CD4-positive, alpha-beta T cell treated with Interleukin-21 for 1 hour (primary cell): ENCODE measurements at places on chromosomes 7 and 10.

DNA sequence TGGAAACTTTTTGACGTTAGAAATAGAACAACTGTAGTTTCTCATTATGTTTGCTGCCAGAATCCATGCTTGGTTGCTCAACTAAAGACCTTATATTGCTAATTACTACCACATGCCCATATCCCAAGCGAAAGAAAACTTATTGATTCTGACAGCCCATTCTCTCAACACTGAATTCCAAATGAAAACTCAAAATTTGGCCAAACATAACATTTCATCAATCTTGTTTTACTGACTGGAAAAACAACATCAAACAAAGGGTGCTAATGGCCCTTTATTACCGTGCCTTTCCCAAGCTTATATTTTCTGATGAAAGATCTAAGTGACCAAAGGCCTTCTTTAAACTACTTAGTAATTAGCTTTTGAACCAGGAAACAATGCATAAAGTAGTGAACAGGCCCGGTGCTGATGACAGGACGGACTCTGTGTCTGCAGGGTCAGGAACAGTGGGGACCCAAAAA is 531.8 kb downstream of the KCNMA1 start:
- DNase-seq = no peak

GRCh38 chr10:120477743-120478141 is 20.7 kb downstream of the PLPP4 start:
- no peak for DNase-seq

DNA sequence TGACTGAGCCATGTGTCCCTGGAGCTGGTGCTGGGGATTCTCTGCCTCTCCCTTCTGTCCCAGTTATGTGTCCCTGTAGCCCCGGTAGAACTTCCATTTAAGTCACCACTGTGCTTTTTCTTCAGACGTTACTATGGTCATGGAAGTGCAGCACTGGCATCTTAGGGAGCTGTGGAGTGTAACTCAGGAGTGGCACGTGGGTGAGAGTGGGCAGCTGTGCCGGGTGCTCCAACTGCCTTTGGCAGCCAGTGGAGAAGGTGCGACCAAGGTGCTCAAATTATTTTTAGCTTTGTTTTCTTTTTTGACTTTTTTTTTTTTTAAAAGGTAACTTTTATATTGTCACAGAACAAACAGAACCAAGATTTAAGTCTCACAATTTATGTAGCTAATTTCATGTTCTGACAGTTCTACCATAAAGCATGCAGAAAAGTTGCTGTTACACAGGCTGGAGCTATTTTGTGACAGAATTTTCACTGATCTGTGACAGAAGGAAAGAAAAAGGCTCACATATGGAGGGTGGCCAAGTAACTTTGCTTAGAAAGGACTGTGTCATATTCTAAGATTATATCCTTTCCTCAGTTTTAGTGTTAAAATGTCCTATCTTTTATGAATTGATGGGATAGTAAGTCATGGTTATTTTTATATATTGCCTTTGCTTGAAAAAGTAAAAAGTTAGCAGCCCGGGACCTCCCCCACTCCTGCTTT is 73.9 kb downstream of the SH2D4B start:
- no peak for DNase-seq

- DNase-seq = peak; percentile 4
Observed at GRCh38 chr7:69412331-69413146, 185.7 kb upstream of the AUTS2 start.

DNA sequence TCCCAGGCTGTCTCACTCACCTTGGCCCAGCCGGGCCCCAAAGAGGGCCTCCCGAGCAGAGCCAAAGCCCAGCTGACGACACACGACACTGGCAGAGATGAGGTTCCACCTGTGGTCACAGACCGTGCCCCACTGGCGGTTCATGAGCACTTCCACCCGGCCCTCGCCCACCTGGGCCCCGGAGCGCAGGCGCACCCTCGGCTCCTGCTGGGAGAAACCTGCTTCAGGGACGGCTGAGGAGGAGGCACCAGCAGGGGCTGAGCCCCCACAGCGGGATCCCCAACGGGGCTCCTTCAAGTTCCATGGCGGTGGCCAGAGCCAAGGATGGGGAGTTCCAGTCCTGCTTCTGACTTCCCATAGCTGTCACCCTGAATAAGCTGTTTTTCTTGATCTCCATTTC is 10.0 kb downstream of the LOXL4 start:
- DNase-seq = no peak

- DNase-seq = no peak
Observed at GRCh38 chr7:111803015-111803758, 240.9 kb upstream of the IMMP2L start.

- DNase-seq = no peak
Observed at GRCh38 chr10:50347394-50347802, 96.1 kb upstream of the ASAH2 start.

- DNase-seq = no peak
Observed at GRCh38 chr7:141585592-141586510, 34.6 kb downstream of the AGK start.

DNA sequence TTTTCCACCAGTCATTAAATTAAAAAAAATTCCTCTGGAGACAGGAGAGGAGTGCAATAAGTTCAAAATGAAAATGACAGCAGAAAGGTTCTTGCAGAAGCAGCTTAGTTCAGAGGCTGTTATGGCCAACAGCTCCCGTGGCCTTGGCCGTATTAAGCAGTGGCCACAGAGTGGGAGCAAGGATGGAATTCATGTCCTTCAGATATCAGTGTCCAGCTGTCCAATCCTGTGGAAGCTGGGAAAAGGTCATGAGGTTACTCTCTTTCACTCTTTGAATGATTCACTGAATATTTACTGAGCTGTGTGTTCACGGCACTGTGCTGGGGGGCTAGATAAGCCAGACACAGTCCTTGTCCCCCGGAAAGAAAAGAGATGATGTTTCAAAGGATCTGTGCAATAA is 231.8 kb downstream of the BMPER start:
- no peak for DNase-seq

DNA sequence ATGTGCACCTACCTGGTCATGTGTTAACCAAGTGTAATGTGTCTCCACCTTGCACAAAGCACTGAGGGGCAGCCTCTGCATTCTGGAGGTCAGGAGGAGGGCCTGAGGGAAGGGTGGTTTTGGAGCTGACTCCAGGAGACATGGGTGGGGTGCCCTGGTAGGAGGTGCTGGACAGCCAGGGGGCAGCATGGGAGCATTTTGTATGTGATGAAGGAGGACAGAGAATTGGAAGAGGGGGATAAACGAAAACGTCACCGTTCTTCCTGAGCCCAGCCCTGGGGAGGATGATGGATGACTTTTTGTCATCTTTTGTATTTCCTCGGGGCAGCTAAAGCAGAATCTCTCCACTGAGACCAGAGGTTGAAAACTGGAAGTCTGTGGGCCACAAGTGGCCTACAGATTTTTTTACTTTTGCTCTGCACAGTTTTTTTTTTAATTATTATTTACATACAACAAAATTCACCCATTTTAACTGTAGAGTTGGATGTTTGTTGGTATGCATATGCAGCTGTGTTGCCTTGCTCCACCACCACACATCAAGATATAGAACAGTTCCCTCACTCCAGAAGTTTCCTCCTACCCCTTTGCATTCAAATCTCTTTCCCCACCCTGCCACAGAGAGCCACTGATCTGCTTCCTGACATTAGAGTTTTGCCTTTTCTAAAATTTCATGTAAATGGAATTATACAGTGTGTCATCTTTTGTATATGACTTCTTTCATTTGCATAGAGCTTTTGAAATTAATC is 242.5 kb downstream of the VTI1A start:
- DNase-seq = no peak

- no peak for DNase-seq
Observed at GRCh38 chr10:125343118-125343925, 183.0 kb upstream of the CTBP2 start.

GRCh38 chr7:71995111-71995510 is 417.0 kb downstream of the CALN1 start:
- DNase-seq = no peak

- DNase-seq = peak; percentile 47
Observed at GRCh38 chr7:74453322-74454011, at the start of gene GTF2IRD1. Gene GTF2IRD1 (plus strand): TSS chr7:74453906. CDS start chr7:74508081, 54,175 bp downstream.

DNA sequence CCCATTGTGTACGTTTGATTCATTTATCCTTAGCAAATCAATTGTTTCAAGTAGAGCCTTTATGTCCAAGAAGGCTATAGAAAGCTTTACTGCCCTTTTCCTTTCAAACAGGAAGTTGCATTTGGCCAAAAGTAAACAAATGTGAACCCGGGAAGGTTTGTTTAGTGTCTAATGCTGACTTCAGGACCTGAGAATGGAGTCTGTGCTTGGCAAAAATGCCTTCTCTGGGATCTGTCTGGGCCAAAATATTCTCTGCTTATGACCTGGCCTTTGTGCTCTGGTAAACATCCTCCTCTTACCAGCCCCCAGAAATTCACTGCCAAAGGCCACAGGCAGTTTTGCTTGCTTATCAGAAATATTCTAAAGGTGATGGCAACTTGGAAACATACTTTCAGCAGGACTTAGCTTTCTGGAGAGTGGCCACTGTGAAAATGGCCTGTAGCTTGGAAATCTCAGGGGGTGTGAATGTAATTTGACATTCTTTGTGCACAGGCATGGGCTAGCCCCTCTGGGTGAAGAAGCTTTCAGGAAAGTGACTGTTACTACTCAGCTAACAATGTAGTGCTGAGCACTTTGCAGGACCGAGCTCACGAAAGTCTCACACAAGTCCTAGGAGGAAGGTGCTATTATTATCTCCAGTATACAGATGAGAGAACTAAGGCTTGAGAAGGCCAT is 199.5 kb downstream of the PTEN start:
- no peak for DNase-seq

GRCh38 chr7:130137207-130137606 is 66.9 kb downstream of the KLHDC10 start:
- no peak for DNase-seq

DNA sequence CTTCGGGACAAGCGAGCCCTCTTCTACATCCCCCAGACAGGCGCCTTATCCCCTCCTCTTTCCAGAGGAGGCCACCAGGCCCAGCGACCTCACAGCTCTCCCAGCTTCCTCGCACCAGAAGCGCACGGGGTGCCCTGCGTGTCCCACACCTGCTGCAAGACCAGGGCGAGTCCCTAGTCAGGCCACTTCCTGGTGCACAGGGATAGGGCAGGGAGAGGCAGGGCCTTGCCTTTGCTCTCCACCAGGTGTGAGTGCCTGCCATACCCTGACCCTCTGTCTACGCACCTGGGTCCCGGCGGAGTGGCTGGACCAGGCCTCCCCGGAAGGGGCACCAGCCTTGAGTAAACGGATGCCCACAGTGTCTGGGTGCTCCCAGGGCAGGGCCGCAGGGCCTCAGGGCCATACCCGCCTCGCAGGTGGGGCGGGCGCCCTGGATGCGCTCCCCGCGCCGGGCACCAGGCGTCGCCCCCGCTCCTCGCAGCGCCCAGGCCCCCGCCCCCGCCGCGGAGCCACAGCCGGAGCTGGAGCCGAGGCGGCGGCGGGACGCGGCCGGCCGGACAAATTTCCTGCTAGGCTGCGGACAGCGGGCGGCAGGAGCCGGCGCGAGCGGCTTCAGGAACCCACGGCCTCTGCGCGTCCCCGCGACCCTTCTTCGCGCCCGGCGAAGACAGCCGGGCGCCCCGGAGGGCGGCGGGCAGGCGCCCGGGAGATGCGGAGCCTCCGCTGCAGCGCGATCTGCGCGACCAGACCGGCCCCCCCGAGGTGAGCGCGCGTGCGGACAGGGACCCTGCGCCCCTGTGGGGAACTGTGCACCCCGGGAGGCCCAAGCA is at the start of gene PTPRE:
PTPRE (plus strand) TSS at position 556 of the 830 bp plus-strand sequence. CDS start 133,779 bp downstream, outside the sequence.
- DNase-seq = peak; percentile 56

GRCh38 chr7:45573661-45574415 is at the start of gene ADCY1:
Gene ADCY1 (plus strand): TSS chr7:45574368. CDS start chr7:45574544, 176 bp downstream.
- no peak for DNase-seq

DNA sequence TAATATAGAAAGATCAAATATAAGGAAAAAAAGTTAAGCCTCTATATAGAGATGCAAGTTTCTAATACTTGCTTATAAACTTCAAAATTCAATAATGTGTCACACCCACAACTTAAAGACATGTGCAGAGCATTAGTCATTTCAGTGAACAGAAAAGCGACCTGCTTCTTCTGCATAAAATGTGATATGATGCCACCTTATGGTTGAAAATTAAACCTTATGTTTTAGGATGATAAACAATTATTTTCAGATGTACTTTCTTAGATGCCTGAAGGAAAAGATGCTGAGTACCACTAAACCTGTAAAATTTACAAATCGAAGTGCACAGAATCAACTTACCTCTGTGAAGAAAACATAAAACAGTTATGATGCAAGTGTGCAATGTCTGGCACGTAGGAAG is 96.0 kb downstream of the MTERF1 start:
- DNase-seq = no peak

DNA sequence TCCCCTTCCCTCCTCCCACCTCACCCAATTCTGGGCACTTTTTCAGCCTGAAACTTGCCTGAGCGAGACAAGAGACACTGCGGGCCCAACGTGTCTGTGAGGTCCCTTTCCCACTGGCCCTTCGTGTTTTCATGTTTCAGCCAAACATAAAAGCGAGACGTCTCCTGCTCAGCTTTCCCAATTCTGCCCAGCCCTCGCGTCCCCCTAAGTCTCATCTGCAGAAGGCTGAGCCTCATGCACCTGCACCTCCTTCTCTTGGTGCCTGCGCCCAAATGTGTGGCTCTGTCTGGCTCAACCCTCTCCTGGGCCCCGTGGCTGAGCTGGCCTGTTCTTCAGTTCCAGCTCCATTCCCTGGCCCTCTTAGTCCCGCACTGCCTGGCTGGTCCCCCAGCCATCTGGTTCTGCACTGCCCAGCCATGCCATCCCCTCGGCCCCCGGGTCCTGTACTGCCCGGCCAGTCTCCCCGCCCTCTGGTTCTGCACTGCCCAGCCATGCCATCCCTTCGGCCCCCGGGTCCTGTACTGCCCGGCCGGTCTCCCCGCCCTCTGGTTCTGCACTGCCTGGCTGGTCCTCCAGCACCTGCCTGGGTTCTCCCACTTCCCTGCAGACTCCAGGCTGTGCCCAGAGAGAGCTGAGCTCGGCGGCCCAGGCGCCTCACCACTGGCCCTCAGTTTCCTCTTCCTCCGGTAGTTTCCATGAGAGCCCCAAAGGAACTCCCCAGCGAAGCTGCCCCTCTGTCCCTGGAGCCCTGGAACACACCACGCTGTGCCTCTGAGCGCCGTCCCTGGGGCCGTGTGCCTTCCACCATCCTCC is 224.1 kb downstream of the DNAJB6 start:
- no peak for DNase-seq

GRCh38 chr7:124536156-124536762 is 229.3 kb downstream of the GPR37 start:
- no peak for DNase-seq

DNA sequence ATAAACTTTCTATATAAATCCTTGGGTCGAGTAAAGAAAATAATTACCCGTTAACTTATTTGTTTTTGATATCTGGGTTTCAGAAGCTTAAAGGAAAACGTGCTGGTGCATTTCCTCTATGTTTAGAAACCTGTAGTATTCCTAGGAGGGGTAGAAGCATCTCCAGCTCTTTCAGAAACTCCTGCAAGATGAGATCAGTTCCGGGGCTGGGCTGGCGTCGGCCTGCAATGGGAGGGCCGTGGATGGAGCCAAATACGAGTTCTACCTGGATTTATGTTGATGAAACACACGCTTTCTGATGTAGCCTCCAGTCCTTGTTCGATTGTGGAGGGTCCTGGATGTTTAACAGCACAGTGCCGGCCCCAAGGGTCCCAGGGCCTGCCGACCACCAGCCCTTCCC is 35.8 kb upstream of the DIP2C start:
- DNase-seq = no peak
